ENCODE measurements at places on chromosomes 3 and 15.
A peak's percentile ranks its signal among the peaks of the same experiment; 100 is the strongest.

DNA sequence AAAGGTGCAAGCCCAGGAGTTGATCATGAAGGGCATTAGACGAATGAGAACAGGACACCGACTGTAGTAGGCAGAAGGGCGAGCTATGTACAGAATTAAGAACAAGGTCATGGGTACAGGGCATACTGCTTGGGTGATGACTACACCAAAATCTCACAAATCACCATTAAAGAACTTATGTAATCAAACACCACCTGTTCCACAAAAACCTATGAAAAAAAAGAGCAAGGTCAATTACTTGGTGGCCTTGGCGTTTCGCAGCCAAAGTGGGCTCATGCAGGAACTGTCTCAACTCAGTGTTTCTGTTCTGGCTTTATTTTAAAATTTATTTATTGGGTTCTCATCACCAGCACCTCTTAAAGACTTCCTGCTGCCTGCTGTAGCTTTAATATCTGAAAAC is 2.1 kb downstream of the KAT2B start:
- peak overlapping the region; percentile 5 for H3K27ac ChIP-seq
- no peaks in the 10 kb centered on the region for H3K27me3 ChIP-seq
- H3K4me1 ChIP-seq = peaks cover 52% of the 10 kb centered on the region
- peak overlapping the region; percentile 22 for H3K4me3 ChIP-seq
- DNase-seq = no peak

DNA sequence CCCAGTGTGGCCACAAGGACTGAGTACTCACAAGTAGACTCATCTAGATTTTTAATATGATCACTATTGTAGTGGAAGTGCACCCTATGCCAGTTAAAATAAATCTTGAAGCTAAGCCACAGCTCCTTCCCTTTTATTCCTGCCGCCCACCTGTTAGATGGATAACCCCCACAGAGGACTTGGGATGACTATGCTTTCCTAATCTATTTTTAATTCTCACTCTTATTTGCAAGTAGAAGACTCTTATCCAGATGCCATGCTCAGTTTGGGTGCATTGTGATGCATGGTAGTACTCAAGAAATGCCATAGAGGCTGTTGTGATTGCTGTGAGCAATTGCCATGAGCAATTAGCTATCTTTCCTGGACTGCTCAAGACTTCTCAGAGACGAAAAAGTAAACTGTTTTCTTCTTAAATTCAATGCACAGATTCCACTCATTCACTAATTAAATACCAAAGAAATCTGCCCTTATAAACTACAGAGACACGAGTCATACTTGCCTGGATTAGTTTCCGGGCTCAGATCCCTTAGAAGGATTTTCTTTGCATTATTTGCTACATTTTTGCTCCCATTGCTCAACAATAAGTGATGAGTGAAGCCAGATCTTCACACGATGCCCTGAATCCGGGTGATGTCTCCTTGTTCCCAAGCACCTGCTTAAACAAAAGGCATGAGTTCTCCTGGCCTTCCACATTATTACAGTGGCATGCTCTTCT is 472.1 kb downstream of the SOX2 start:
- no peak overlapping the region for H3K4me3 ChIP-seq
- DNase-seq = no peak
- no peaks in the 10 kb centered on the region for H3K36me3 ChIP-seq
- no peak overlapping the region for H3K27ac ChIP-seq

- H3K27me3 ChIP-seq = peaks cover 3% of the 10 kb centered on the region
- H3K4me1 ChIP-seq = no peaks in the 10 kb centered on the region
- no peak overlapping the region for H3K27ac ChIP-seq
- DNase-seq = no peak
Measured at GRCh38 chr3:186281176-186281575, 80.9 kb downstream of the DGKG start.

GRCh38 chr3:37990527-37990926 is at the start of gene VILL:
TSS of gene VILL (plus strand) at chr3:37990786. CDS start at chr3:37993673, 2,887 bp downstream.
- H3K4me1 ChIP-seq = peaks cover 15% of the 10 kb centered on the region
- DNase-seq = no peak
- H3K4me3 ChIP-seq = no peak within 1 kb of the TSS
- H3K27ac ChIP-seq = no peak within 1 kb of the TSS

- no peaks in the 10 kb centered on the region for H3K36me3 ChIP-seq
- peak; percentile 26 for DNase-seq
- peaks cover 10% of the 10 kb centered on the region for H3K27me3 ChIP-seq
- no peak overlapping the region for H3K4me3 ChIP-seq
- peaks cover 12% of the 10 kb centered on the region for H3K4me1 ChIP-seq
Measured at GRCh38 chr3:197394464-197395321, 96.3 kb upstream of the DLG1 start.

GRCh38 chr15:67358812-67359211 is 104.2 kb downstream of the IQCH start:
- H3K4me3 ChIP-seq = no peak overlapping the region
- no peak overlapping the region for H3K27ac ChIP-seq
- no peak for DNase-seq
- no peaks in the 10 kb centered on the region for H3K27me3 ChIP-seq

DNA sequence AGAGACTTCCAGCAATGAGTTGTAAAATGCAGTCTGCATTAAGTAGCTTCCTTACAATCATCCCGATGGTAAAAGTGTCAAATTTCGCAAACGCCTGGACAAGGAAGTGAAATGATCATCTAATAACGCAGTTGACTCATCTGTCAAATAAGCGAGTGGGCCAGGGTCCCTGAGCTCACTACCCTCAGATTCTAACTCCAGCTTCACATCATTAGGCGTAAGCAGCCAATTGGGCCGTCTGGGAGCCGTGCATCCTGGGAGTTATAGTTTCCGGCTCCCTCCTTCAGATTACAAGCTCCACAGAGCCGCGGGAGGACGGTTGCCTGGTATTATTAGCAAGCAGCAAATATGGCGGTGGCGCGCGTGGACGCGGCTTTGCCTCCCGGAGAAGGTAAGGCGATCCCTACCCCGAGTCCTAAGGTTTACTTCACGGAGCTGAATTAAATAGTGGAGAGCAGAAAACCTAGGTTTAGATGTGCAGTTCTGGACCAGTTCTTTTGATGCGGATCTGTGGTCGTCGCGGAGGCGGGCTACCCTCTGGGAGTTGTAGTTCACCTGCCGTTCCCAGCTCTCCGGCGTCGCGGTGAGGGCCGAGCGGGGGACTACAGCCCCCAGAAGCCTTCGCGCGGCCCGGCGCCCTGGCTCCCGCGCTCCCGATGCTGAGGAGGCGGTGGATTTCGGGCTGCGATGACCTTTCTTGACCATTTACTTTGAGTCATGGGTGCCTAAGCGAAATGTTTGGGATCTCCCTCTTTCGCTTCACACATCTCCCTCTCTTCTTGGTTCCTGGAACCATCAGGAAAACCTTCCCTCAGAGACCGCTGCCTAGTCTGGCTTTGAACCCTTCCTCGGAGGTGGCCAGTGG is at the start of gene CEP97:
Gene CEP97 (plus strand): TSS at position 286 of the 865 bp plus-strand sequence. CDS start 63 bp downstream, at position 349.
- peak within 1 kb of the TSS; percentile 96 for H3K4me3 ChIP-seq
- no peaks in the 10 kb centered on the region for H3K27me3 ChIP-seq

- no peak for DNase-seq
- H3K4me1 ChIP-seq = no peaks in the 10 kb centered on the region
- H3K4me3 ChIP-seq = no peak overlapping the region
Measured at GRCh38 chr15:26943866-26944265, 27.1 kb upstream of the GABRG3 start.

Measured in activated naive CD8-positive, alpha-beta T cell treated with anti-CD3 and anti-CD28 coated beads for 36 hours (primary cell).